Cerebellum (tissue), 4 donors: ENCODE measurements at places on chromosomes 2 and 18.

- no peak for DNase-seq
Measured at GRCh38 chr2:144698156-144698555, 178.2 kb upstream of the ZEB2 start.

GRCh38 chr2:161044095-161044865 is 115.9 kb upstream of the TANK start:
- no peak for DNase-seq

DNA sequence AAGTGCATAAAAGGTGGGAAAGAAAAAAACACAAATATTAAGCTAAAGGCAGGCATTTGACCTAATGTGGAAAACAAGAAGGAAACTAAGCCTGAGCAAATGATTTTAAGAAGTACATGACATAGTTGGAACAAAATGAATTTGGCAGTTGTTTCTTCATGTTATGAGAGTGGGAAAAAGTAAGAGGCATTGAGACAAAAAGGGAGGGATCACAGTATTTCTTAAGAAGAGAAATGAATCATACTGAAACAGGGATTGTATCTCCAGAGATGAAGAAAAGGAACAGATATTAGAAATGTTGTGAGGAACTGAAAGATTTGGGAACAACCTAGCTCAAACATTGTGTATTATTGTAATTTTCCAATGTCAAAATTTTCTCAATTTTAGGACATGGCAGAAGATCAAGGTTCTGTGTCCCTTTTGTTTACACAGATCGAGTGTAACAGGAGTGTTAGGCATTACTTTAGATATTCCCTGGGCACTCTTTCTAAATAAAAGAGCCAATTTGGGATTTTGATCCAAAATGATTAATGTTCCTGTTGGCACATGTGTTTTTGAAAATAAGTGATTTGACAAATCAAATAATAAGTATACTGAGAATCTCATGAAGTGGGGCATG is 98.6 kb downstream of the CALCRL start:
- no peak for DNase-seq

- DNase-seq, result no peak
Measured at GRCh38 chr18:3340015-3340681, 78.2 kb downstream of the MYL12B start.

GRCh38 chr2:190682168-190682567 is 33.3 kb downstream of the NAB1 start:
- no peak for DNase-seq
